ENCODE measurements at places on chromosomes 5 and 9.

- peak; percentile 98 for DNase-seq
These were observed 25.7 kb downstream of the DPYSL3 start for GRCh38 chr5:147483961-147484707.

- DNase-seq, result no peak
These were observed 2.3 kb downstream of the CNOT8 start for GRCh38 chr5:154860765-154861164.

- no peak for DNase-seq
These were observed 413.6 kb upstream of the ADAMTSL1 start for GRCh38 chr9:18060269-18060934.

- no peak for DNase-seq
These were observed 52.1 kb downstream of the EPB41L4A start for GRCh38 chr5:112366987-112367386.

- DNase-seq, result peak; percentile 16
These were observed 190.6 kb downstream of the MAT2B start for GRCh38 chr5:163695830-163696578.

- DNase-seq, result no peak
These were observed 120.2 kb downstream of the TENT4A start for GRCh38 chr5:6833406-6833805.

- no peak for DNase-seq
These were observed 23.9 kb downstream of the TPPP start for GRCh38 chr5:669111-669841.
